ENCODE measurements at places on chromosomes 3 and 15.

GRCh38 chr3:108605491-108605890 is 16.0 kb downstream of the DZIP3 start:
- no peak for DNase-seq

DNA sequence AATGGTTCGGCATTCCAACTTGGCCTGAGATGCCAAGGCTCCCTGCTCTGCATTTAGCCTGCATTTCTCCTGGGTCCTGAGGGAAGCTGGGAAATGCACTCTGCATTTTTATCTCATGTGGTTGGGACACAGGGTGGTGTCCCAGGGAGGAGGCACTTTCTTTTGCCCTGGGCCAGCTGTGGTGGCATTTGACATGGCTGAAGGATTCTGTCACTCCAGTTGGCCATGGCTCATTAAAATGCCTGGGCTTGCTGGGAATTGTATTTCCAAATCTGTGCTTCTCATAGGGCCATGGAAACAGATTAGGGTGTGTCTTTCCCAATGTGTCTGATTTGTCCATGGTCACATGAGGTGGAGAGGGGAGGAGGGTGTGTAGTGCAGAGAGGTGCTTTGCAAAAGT is 128.3 kb upstream of the RGMA start:
- DNase-seq, result no peak

GRCh38 chr15:60002528-60003218 is 1.4 kb upstream of the FOXB1 start:
- no peak for DNase-seq

- DNase-seq, result no peak
Observed at GRCh38 chr3:152620395-152620794, 214.5 kb upstream of the P2RY1 start.

DNA sequence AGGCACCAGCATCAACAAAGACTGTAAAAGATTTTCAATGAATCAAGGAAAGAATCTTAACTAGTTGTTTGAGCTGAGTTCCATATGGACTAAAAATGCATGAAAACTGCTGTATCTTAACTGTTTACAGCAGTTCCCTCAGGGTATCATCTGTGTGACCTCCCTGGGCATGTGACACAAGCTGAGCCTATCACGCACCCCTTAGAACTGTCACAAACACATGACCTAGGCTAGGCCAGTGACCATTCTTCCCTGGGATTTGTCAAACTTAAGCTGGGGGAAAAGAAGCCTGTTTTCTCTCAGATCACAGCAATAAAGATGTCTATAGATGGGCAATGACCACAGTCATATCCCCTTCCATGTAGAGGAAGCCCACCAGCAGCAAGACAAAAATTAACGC is 35.7 kb downstream of the IGF2BP2 start:
- no peak for DNase-seq

DNA sequence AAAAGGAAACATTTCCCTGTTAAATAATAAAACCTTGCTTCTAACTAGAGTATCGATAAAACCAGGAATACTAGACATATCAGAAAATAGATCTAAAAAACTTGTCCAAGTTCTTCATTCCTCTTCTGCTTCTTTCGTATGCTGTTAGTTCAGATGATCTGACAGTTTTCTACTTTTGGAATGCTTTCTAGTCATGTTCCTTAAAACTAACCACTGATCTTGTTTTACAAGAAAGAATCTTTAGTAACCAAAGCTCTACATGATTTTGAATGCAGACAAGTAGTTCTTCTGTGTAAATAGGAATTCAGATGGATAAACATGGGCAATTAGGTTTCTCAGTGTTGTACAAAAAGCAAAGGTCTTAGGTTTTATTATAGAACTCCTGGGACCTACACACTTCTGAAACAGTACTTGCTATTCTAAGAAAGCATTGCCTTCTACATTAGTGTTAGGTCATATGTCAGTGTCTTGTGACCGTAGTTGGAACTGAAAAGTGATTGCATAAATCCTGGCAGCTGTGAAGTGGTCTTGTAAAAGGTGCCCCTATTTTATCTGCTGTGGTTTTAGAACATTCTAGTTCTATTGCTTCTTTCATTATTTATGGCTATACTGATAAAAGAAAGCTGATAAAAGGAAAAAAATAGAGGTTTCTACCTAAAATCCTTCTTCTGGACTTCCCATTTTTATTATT is 40.7 kb downstream of the SNRK start:
- no peak for DNase-seq

DNA sequence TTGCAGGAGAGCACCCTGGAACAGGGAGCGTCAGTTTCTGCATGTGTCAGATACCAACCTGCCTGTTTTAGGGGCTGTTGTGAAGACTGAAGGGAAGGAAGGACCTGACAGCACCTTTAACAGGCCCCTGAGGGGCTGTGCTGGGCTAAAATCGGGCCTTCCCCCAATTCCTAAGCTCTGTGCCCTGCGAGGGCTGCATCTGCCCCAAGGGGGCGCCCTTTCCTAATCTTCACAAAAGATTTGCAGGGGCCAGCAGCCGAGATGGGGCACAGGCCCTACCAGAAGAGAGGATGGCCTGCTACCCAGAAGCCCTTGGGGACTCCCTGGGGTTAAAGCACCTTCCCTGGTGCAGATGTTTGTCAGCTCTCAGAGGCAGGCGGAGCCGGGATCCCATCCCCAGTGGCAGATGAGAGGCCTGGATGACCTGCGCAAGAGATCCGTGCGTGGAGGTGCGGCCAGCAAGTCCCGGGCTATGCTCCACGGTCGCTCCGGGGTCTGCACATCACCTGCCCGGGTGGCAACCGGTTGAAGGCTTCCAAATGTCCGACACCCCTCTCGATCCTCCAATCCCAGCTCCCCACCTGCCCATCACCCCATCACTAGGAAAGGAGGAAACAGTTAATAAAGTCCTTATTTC is 53.6 kb downstream of the RHCG start:
- DNase-seq, result no peak

DNA sequence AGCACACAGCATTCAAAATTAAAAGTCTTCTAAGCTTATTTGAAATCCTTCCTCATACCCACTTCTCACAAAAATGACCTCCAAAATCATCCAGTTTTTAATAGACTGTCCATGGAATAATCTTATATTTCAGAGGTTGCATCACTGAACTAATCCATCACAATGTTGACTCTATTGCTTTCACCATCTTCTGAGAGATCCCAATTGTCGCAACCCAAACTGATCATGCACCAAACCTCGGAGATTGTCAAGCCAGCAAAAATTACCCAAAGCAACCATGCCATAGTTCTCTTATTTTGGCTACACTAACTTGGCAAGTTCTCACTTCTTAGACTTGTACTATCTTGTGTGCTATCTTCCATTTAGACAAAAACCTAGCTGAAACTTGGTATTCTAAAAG is 75.5 kb downstream of the LRRFIP2 start:
- DNase-seq, result no peak

DNA sequence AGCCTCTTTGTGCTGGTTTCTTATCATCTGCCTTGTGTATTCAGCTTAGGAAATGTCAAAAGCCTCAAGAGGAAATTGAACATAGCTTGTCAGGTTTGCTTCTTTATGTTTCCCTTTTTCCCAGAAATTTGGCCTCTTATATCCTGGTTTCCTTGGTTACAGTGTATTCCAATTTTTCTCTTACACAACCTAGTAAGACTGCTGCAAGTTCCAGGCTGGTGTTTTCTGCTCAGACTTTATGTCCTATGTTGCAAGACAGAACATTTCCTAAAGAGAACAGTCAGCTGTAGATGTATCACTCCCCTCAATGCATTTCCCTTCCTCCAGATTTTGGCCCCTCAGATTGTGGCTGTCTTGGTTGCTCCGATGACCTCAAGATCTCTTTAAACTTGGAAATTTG is 102.5 kb downstream of the SH3GL3 start:
- no peak for DNase-seq

DNA sequence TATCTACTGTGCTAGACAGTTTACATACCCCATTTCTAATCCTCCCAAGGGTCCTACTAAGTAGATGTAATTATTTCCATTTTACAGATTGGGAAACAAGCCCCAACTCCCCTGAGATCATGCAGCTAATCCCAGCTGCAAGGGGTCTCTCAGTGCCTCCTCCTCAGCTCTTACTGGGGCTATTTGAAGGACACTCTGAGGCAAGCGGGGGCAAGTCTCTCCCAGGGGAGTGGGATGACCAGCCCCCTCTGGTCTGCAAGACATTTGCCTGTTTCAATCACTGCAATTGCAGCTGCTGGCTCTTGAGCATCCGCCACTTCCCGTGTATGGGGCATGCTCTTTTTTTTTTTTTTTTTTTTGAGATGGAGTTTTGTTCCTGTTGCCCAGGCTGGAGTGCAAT is 11.4 kb downstream of the LAMP3 start:
- DNase-seq, result no peak

DNA sequence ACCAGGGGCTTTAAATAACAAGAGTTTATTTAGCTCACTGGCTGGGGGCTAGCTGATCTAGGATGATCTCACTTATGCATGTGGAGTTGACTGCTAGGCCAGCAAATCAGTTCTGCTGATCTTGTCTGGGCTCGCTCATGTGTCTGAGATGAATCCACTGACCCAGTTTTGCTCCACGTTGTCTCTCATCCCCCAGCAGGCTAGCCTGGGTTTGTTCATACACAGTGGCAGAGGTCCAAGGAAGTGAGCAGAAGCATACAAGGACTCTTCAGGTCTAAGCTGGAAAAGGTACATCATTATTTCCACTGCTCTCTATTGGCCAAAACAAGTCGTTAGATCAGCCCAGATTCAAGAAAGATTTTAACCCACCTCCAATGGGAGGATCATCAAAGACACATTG is 238.0 kb downstream of the PLCL2 start:
- DNase-seq, result no peak

- DNase-seq, result no peak
Observed at GRCh38 chr3:122268257-122269024, 56.6 kb upstream of the CSTA start.

DNA sequence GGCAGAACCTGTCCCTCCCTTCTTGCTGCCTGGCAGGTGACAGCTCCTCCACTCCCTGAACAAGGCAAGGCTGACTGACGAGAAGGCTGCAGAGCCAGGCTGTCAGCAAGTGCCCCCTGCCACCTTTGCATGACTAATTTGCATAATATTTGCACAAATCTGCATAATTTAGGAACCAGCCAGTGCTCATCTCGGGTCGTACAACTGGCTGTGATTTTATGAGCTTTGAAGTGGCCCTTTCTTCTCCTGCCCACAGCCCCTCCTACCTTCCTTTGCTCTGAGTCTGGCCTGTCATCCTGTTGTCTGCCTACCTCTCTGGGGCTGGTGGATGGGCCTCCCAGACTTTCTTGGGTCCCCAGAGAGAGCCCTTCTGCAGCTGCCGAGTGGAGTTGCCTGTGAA is 58.9 kb downstream of the LINGO1 start:
- DNase-seq, result no peak

- no peak for DNase-seq
Observed at GRCh38 chr3:123404391-123404790, 44.5 kb downstream of the ADCY5 start.

DNA sequence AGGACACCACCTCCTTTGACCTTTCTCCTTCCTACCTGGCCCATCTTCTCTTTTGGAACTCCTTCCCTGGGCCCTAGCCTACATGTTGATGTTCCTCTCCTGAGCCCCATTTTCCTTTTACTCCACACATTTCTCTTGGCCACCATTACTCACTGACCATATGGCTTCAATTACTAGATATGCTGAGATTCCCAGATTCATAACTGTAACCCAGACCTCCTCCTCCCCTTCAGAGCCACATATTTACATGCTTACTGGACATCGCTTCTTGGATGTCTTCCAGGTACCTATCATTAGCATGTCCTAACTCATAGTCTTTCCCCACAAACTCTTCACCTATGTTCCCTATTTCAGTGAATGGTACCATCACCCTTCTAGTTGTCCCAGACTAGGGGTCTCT is 24.4 kb upstream of the TRIM59 start:
- DNase-seq, result no peak

DNA sequence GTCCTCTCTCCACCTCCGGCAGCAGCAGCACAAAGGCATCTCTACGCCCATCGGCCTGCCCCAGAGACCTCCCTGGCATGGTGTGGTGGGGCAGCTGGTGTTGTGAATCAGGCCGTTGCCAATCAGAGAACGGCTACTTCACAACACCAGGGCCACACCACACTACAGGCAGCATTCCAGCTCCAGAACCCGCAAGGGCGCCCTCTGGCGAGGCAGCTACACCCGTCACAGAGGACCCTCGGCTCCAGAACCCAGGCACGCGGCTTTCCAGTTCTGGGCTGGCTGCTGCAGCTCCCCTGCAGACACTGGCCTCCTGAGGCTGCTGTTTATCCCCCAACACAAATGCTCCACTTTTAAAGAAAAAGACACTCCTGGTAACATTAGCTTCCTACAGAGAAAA is 127.5 kb upstream of the TOPAZ1 start:
- DNase-seq, result no peak

DNA sequence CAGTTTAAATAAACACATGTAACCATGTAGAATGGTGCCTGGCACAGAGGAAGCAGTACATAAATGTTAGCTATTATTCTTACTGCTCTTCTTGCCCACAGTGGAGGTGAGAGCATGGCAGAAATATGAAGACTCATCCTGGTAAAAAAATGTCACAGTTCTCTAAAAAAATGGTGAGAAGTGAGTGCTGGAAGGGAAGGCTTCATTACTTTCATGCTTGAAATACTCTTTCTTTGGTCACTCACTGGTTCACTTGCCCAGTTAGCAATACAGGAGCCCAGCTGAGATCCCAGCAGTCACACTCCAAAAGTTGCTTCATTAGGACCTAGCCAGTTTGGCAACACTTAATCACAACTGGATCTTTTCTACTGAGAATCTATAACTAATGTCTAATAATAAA is 1017.2 kb downstream of the TUSC7 start:
- DNase-seq, result no peak

- no peak for DNase-seq
Observed at GRCh38 chr15:33086500-33087121, 107.9 kb downstream of the FMN1 start.

GRCh38 chr15:96331945-96332636 is 1.6 kb downstream of the NR2F2 start:
- no peak for DNase-seq

- no peak for DNase-seq
Observed at GRCh38 chr15:100879464-100880138, at the start of gene ALDH1A3. Gene ALDH1A3, plus strand, starts transcription at chr15:100879831. Its CDS starts 77 bp downstream, at chr15:100879908.

DNA sequence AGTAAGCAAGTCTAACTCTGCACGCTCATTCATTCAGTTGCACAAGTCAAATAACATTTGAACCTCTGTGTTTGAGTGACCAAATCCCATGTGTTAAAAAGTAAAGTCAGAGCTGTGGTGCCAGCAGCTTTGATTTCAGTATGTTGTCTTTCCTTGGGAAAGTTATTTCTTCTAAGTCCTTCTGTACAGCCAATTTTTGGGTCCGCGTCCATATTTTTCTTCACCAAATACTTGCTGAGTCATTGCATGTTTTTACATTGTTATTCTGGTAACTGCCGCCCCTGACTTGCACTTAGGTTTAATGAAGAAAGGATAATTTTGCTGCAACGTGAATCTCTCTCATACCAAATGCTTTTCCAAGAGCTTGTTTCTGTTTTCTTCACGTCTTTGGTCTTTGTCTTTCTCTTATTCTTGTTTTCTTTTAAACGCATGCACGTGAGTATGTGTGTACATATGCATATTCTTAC is 56.7 kb downstream of the PLS1 start:
- DNase-seq, result no peak
